ENCODE measurements at places on chromosomes 4 and X. TPM values are rescaled to one million over a fixed set of nuclear protein-coding genes. Genes with fewer than 3 reads are reported as not detected.

DNA sequence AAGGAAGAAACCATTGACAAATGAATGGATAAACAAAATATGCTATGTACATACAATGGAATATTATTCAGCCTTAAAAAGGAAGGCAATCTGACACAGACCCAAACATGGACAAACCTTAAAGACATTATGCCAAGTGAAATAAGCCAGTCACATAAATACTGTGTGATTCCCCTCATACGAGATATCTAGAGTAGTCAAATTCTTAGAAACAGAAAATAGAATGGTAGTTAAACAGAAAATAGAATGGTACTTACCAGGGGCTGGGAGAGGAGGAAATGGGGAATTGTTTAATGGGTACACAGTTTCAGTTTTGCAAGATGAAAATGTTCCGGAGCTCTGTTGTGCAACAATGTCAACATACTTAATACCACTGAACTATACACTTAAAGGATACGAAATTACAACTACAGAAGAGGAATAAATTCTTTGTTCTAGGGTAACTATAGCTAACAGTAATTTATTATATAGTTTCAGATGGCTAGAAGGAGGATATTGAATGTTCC, 47.8 kb upstream of the DUSP21 start:
- DNase-seq = no peak
- H3K27me3 ChIP-seq = no peaks in the 10 kb centered on the region
- peaks cover 4% of the 10 kb centered on the region for H3K36me3 ChIP-seq
- no peak overlapping the region for H3K27ac ChIP-seq
- no peaks in the 10 kb centered on the region for H3K4me1 ChIP-seq
- no peak overlapping the region for H3K4me3 ChIP-seq

DNA sequence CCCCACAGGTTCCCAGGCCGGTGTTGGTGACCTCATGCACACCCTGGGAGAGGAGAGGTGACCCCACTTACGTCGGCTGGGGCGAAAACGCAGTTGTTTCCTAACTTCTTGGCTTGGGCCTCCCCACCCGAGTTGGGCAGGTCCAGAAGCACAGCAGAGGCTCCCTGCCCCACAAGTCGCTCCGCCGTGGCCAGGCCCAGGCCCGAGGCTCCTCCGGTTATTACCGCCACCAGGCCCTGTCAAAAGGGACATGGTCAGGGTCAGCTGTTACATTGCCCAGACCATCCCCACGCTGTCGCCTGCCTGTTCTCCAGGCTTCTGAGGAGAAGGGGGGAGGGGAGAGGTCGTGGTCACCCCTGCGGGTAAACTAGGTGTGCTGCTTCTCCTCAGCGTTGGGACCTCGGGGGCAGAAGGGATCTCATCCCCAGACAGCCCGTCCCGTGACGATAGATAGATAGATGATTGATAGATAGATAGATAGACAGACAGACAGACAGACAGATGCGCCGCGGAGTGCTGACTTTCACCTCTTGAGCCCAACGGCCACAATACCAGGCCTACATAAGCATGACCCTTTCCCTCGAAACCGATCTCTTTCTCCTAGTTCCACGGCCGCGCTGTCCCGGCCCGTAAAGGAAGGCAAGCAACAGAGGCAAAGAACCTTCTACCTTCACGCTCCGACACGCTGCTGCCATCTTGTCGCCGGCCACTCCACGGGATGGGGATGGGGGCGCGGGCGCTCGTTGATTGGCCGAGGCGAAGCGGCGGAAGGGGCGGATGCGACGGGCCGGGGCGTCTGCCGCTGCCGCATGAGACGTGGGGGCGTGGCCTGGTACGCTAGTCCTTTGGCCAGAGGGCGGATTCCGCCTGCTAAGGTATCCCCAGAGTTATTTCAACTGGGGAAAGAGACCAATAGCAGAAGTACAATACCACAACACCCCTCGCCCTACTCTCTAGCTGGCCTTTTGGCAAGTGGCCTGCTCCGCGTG, at the start of gene HSD17B10:
Gene HSD17B10 (minus strand): TSS at position 720 of the 989 bp plus-strand sequence. CDS start 25 bp downstream, at position 695.
- H3K4me3 ChIP-seq = peak within 1 kb of the TSS; percentile 98
- no peak within 1 kb of the TSS for H3K27ac ChIP-seq

- no peaks in the 10 kb centered on the region for H3K4me1 ChIP-seq
- H3K27me3 ChIP-seq = no peaks in the 10 kb centered on the region
- H3K4me3 ChIP-seq = no peak overlapping the region
Observed at GRCh38 chr4:4578981-4579380, 37.1 kb upstream of the STX18 start.

- no peak for DNase-seq
- H3K27me3 ChIP-seq = no peaks in the 10 kb centered on the region
- no peaks in the 10 kb centered on the region for H3K4me1 ChIP-seq
- no peaks in the 10 kb centered on the region for H3K36me3 ChIP-seq
Observed at GRCh38 chr4:55912249-55912648, 36.5 kb upstream of the CEP135 start.

DNA sequence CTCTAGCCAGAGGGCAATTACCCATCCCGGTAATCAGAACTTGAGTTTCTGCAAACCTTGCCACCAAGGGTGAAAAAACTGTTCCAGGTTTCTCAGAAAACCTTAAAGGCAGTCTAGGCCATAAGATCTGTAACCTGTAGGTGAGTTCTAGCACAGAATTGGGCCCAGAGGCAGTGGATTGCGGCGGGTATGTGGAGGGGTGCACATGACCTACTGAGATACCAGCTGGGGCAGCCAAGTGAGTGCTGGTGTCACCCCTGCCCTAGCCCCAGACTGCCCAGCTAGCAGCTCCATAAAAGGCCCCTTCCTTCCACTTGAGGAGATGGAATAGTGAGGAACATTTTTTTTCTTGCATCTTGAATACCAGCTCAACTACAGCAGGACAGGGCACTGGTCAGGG, 176.7 kb downstream of the SMARCA1 start:
- H3K4me1 ChIP-seq = no peaks in the 10 kb centered on the region
- peaks cover 17% of the 10 kb centered on the region for H3K27me3 ChIP-seq
- H3K4me3 ChIP-seq = no peak overlapping the region
- no peaks in the 10 kb centered on the region for H3K36me3 ChIP-seq
- DNase-seq = no peak

The PGAM4 gene
- 0.52 TPM for total RNA-seq

The MAGEA11 gene
- not detected for total RNA-seq

- H3K27ac ChIP-seq = no peak overlapping the region
- DNase-seq = no peak
- H3K4me1 ChIP-seq = peaks cover 4% of the 10 kb centered on the region
- H3K36me3 ChIP-seq = no peaks in the 10 kb centered on the region
- H3K4me3 ChIP-seq = no peak overlapping the region
Observed at GRCh38 chr4:7306986-7307385, 114.6 kb downstream of the SORCS2 start.

GRCh38 chr4:180808862-180809261, 1434.3 kb upstream of the TENM3 start:
- H3K27ac ChIP-seq = no peak overlapping the region
- no peak overlapping the region for H3K4me3 ChIP-seq
- H3K36me3 ChIP-seq = no peaks in the 10 kb centered on the region
- no peaks in the 10 kb centered on the region for H3K27me3 ChIP-seq

The SPIN3 gene
- 23.3 TPM for total RNA-seq

DNA sequence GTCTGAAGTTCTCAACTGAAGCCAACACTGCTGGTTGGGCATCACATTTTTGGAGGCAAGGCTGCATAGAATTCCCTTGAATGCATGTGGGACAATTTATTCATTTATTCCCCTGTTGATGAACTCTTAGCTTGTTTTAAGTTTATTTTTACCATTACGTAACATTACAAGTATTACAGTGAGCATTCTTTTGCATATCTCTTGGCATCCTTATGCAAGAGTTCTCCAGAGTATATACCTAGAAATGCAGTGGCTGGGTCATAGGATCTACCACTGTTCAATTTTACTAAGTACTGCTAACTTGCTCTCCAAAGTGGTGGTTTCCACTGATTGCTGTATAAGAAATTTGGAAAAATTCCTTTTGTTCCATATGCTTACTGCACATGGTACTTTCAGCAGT, 66.5 kb downstream of the UCHL1 start:
- no peak overlapping the region for H3K4me3 ChIP-seq
- peaks cover 7% of the 10 kb centered on the region for H3K4me1 ChIP-seq
- H3K36me3 ChIP-seq = peaks cover 11% of the 10 kb centered on the region
- DNase-seq = no peak
- no peaks in the 10 kb centered on the region for H3K27me3 ChIP-seq

DNA sequence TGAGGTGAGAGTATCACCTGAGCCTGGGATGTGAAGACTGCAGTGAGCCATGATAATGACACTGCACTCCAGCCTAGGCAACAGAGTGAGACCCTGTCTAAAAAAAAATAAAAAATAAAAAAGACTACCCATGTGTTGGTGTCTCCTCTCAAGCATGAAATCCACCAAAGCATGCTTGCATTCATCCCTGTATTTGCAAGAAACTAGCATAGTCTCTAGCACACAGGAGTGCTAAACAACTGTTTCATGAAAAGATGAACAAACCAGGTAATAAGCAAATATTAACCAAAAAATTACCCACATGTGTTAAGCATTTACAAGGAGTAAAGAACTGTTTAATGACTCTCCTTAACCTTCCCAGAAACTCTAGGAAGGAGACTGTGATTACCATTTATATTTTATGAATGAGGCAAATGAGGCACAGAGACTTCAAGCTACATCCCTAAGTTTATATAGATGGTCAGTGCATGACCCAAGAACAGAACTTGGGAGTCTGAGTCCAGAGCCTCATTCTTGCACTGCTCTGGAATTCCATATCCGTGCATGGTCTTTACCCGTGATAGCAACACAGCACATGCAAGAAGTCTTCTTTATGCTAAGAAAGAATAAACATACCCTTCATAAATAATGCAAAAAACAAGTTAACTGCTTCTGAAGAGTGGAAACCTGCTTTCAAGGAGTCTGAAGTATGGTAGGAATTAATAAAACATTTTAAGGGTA, 186.1 kb upstream of the STS start:
- no peak overlapping the region for H3K27ac ChIP-seq
- DNase-seq = no peak
- H3K36me3 ChIP-seq = peaks cover 22% of the 10 kb centered on the region
- H3K27me3 ChIP-seq = no peaks in the 10 kb centered on the region
- no peak overlapping the region for H3K4me3 ChIP-seq
- peaks cover 2% of the 10 kb centered on the region for H3K4me1 ChIP-seq

The ADH5 gene
- 284 TPM for total RNA-seq

GRCh38 chr4:99617374-99617773, 40.3 kb downstream of the C4orf54 start:
- no peaks in the 10 kb centered on the region for H3K27me3 ChIP-seq
- H3K4me1 ChIP-seq = no peaks in the 10 kb centered on the region
- no peaks in the 10 kb centered on the region for H3K36me3 ChIP-seq
- no peak overlapping the region for H3K4me3 ChIP-seq

The GAGE1 gene
- total RNA-seq = not detected

GRCh38 chrX:5086388-5086787, 1142.3 kb downstream of the NLGN4X start:
- H3K27ac ChIP-seq = no peak overlapping the region
- H3K36me3 ChIP-seq = no peaks in the 10 kb centered on the region
- H3K4me1 ChIP-seq = no peaks in the 10 kb centered on the region
- no peak overlapping the region for H3K4me3 ChIP-seq

GRCh38 chr4:68342134-68342533, 7.8 kb downstream of the YTHDC1 start:
- H3K27ac ChIP-seq = no peak overlapping the region
- no peaks in the 10 kb centered on the region for H3K27me3 ChIP-seq
- no peak overlapping the region for H3K4me3 ChIP-seq
- H3K4me1 ChIP-seq = no peaks in the 10 kb centered on the region
- no peak for DNase-seq
- H3K36me3 ChIP-seq = peaks cover 9% of the 10 kb centered on the region

DNA sequence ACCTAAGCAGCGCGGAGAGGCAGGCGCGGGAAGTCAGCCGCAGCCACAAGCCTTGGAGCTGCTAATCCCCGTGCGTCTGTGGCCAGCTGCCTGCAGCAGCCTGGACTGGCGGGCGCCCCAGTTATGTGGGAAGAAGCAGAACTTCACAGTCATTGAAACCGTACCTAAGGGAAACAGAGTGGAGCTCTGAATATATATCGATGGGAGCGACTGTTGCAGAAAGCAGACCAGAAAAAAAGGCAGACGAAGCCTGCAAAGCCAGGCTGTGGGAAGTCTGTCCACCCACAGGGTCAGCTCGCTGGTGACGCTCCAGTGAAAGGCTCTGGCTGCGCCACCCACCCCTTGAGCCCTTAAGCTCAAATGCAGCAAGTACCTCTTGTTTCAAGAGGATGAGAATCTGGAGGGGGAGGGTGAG, 24.7 kb downstream of the KCNE5 start:
- H3K4me3 ChIP-seq = peak overlapping the region; percentile 11
- H3K27ac ChIP-seq = no peak overlapping the region
- H3K36me3 ChIP-seq = no peaks in the 10 kb centered on the region
- no peaks in the 10 kb centered on the region for H3K27me3 ChIP-seq

DNA sequence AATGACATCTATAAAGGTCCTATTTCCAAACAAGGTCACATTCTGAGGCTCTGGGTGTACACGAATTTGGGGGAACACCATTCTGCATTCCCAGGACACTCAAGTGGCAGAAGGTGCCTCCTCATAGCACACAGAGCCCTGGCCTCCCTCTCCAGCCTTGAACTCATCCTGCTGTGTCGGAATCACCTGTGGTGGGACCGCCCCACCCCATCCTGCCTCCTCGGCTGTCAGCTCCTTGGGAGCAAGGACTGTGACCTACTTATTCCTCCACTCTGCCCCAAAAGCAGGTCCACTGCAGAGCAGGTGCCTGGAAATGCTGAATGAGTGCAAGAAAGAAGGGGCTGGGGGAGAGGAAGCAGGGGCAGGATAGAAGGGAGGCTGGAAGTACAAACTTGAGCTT, 33.5 kb downstream of the HTRA3 start:
- H3K36me3 ChIP-seq = no peaks in the 10 kb centered on the region
- H3K27ac ChIP-seq = no peak overlapping the region
- DNase-seq = no peak
- no peak overlapping the region for H3K4me3 ChIP-seq
- H3K4me1 ChIP-seq = no peaks in the 10 kb centered on the region

The USP51 gene
- total RNA-seq = 6.2 TPM

DNA sequence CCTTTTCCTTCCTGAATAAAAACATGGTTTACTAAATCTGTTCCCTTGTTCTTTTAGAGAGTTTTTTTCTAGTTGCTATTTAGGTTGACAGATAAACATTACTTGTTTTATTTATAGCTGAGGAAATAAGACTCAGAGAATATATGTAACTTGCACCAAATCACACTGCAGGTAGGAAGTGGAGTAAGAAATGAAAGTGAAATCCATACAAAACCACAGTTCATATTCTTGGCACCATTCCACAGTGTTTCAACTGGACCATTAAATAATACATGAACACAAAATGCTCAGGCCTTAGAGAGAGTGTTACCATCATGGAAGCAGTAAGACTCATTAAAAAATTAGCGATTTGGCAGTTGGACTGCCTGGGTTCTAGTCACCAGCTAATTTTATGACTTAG, 326.9 kb upstream of the SLIT2 start:
- no peaks in the 10 kb centered on the region for H3K27me3 ChIP-seq
- H3K4me1 ChIP-seq = no peaks in the 10 kb centered on the region
- H3K36me3 ChIP-seq = no peaks in the 10 kb centered on the region
- no peak for DNase-seq
- H3K4me3 ChIP-seq = no peak overlapping the region

The EIF4E gene
- total RNA-seq = 166 TPM

The STS gene
- total RNA-seq = 3.6 TPM

GRCh38 chr4:79663865-79664264, 255.8 kb upstream of the GK2 start:
- peaks cover 16% of the 10 kb centered on the region for H3K36me3 ChIP-seq
- DNase-seq = no peak
- H3K27me3 ChIP-seq = no peaks in the 10 kb centered on the region

The UGT2B10 gene
- total RNA-seq = not detected

The OTUD6A gene
- 0.18 TPM for total RNA-seq
